Thoracic aorta (tissue), 2 donors: ENCODE measurements at places on chromosomes 1 and 21. TPM values are rescaled to one million over a fixed set of nuclear protein-coding genes. Genes with fewer than 3 reads are reported as not detected.

DNA sequence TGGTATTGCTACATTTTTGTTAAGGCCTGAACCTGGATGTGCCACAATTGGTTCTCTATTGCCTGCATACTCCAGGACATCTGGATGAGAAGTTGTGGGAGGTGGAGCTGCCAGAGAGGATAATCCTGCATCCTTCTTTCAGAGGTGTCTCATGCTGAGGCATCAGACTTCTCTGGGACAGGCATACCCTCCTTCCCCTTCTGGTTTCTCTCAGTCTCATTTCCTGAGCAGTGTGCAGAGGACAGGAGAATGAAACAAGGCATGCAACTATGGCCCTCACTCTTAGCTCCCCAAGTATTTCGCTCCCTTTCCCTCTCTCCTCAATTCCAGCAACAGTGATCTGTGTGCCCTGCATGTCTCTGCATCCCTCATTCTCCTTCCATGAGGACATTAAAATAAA is 7.6 kb upstream of the RGSL1 start:
- DNase-seq: no peak

- no peak for DNase-seq
Observed at GRCh38 chr1:188386666-188387065, 1557.9 kb downstream of the PLA2G4A start.

DNA sequence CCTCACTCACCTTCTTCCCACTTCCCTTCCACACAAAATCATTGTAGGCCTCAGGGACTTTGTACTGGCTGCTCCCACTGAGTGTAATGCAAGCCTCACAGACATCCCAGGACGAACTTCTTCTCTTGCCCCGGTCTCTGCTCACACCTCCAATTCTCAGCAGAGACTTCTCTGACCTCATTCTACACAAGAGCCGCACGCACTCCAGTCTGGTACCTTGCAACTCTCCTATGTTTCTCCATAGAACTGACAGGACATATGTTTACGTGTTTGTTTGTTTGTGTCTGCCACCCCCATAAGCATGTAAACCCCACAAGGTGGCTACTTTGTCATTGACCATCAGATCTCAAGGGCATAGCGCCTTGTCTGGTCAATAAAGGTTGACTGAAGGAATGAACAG is 350.8 kb downstream of the AJAP1 start:
- DNase-seq: no peak

Gene RGS5
- total RNA-seq: 1,210 TPM

DNA sequence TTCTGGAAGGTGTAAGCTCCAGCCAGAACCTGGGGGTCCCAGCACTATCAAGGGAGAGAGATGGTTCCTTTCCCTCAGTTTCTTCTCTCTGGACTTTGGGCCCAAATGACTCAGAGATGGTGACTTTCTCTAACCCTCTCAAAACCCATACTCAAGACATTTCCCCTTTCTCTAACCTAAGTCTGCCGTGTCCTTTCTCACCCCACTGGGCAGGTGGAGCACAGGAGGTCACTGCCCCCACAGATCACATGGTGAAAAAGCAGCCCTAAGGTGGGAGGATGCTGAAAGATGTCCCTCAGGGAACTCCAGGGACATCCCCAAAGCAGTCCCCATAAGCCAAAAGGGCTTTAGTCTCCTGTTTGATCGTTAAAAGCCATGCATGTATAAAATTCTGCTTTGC is 173.7 kb downstream of the HIVEP3 start:
- no peak for DNase-seq

DNA sequence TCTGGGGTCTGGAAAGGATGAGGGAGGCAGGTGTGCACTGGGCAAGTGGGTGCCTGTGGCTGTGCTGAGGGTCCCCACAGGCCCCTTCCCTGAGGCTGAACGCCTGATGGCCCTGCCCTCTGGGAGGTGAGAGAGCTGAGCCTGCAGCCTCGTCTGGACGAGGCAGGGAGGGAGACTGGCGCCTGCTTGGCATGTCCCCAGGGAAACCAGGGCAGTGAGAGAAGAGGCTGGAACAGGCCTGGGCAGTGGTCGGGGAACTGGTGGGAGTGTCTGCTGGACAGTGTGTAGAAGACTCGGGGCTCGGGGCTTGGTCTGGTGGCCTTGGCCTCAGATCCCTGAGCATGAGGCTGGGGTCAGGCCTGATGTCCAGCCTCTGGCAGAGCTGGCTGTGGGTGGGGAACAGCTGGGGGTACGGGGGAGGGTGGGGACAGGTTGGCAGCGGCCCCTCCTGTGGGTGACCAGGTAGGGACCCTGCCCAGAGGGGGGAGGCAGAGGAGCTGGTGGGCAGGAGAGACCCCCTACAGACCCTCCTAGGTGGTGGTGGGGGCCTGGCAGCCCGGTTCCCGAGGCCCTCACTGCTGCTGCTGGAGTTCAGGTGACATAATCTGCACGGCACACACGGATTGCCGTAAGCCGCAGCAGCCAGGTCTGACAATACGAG is 30.8 kb upstream of the PLCH2 start:
- no peak for DNase-seq

Gene SLC35F3
- not detected for total RNA-seq

- DNase-seq: no peak
Observed at GRCh38 chr1:223189903-223190724, 47.1 kb upstream of the TLR5 start.

DNA sequence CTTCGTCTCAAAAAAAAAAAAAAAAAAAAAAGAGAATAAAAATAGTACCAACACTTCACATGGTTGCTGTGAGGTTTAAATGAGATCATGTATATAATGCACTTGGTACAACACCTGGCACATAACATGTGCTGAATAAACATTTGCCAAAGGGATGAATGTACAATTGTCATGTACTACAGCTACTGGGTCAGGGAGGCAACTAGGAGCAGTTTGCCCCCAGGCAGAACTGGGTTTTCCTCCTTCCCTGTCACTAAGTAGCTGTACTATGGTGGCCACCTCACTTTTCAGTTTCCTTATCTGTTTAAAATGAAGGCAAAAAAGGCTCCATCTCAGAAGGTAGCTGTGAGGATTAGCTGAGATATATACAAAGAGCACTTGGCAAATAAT is 11.5 kb downstream of the AK2 start:
- DNase-seq: no peak

- DNase-seq: peak; percentile 19
Observed at GRCh38 chr1:70685300-70686286, 274.5 kb downstream of the CTH start.

DNA sequence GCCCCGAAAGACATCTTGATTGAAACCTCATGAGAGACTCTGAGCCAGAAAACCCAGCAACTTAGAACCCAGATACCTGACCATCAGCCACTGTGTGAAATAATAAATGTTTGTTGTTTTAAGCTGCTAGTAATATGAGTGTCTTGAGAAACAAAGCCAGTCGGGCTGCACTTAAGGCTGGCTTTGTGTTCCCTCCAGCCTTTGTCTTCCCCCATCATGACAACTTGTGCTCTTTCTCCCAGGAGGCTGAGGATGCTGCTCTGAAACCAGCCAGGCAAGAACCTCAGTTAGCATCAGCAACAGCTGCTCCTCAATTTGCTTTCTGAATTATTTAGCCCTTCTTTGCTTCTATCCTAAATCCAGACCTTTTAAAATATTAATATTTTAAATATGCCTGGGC is 78.2 kb downstream of the SLC16A1 start:
- no peak for DNase-seq

- DNase-seq: no peak
Observed at GRCh38 chr1:18481921-18482701, 1.4 kb downstream of the KLHDC7A start.

- no peak for DNase-seq
Observed at GRCh38 chr21:33208534-33208933, 21.2 kb upstream of the IFNAR2 start.

DNA sequence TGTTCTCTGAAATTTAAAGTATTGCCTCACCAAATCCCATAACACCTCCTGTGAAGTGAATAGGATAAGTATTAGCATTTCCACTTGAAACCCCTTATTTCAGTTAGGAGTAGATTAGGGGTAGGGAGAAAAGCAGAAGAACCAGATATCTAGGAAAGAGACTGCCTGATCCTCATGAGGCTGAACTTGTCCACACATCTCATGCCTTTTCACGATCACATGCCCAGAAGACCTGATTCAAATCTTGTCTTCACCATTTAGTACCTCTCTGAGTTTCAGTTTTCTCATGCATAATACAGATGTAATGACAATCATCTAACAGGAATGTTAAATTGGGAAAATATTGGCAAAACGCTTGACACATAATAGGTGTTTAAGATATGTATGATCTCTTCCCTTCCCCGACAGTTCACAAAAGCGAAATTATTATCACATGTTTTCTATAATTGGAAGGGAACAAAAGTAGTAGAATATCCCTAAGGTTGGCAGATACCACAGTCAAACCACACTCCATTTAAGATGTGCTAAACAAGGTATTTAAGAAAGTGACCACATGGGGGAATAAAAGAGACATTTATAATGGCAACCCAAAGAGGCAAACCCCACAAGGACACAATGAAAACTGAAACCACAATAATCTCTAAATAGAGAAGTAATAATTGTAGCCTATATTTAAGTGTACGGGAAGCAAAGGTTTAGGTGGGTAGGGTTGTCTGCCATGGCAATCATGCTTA is 25.2 kb downstream of the GFI1 start:
- DNase-seq: no peak

DNA sequence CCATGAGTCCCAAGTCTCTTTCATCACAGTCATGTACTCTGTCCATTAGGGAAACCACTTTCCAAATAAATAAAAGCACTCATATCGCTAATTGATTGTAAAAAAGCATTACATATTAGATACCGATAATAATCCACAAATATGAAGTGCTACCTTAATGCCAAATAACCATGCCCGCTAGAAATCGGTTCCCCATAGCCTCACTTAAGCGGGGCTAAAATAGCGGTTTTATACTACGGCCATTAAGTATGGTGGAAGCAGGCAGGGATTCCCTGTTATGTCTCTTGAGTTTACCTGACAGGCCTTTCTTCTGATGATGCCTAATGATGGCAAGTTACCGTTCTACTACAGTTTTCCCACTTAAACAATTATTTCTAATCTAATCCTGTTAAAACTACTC is 3.9 kb downstream of the ELK4 start:
- DNase-seq: no peak

DNA sequence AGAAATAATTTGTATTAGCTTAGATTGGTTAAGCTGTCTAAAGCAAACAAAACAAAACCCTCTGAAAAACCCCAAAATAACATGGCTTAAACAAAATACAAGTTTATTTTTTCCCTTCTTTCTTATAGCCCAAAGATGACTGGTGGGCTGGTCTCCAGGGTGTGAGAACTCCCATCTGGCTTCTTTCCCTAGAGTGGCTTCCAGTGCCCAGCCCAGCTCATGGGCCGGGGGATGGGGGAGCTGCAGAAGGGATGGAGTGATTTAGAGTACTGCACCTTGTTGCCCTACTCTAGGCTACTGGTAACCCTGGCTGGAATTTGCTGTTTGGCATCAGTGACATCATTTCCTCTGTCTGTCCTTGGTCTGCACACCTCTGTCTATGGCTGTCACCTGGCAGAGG is 223.0 kb downstream of the PBX1 start:
- no peak for DNase-seq

GRCh38 chr1:166671627-166672026 is 167.6 kb upstream of the POGK start:
- DNase-seq: no peak

GRCh38 chr1:190353538-190354101 is 124.0 kb downstream of the BRINP3 start:
- no peak for DNase-seq

Gene RHD
- total RNA-seq: not detected

GRCh38 chr1:51284487-51284954 is 45.8 kb downstream of the TTC39A start:
- no peak for DNase-seq

DNA sequence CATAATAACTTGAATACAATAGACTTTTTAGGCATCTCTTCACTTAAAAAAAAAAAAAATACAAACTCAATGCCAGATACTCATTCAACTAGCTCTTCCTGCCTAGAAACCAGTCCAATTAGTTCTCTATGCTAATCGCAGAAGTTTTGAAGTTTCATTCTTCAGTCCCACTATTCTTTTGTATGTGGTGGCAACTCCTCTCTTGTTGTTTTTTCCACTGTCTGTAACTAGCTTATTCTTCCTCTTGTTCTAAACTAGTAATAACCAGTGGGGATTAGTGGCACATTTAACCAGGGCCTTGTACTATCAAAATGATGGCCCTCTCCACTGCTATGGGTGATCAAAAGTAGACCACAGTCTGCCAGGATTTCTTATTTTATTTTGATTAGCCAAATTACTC is 52.5 kb downstream of the SELENOF start:
- DNase-seq: no peak

GRCh38 chr1:209756615-209757445 is 977 bp downstream of the TRAF3IP3 start:
- DNase-seq: no peak

Gene PTPRU
- 28.7 TPM for total RNA-seq

GRCh38 chr1:87061742-87062156 is 147.3 kb downstream of the HS2ST1 start:
- no peak for DNase-seq

Gene GTF2B
- total RNA-seq: 27.4 TPM

- no peak for DNase-seq
Observed at GRCh38 chr1:107940017-107940577, 24.9 kb downstream of the VAV3 start.

GRCh38 chr21:32367158-32367557 is 25.7 kb downstream of the URB1 start:
- DNase-seq: no peak

- DNase-seq: no peak
Observed at GRCh38 chr1:188476606-188477005, 1647.9 kb downstream of the PLA2G4A start.

DNA sequence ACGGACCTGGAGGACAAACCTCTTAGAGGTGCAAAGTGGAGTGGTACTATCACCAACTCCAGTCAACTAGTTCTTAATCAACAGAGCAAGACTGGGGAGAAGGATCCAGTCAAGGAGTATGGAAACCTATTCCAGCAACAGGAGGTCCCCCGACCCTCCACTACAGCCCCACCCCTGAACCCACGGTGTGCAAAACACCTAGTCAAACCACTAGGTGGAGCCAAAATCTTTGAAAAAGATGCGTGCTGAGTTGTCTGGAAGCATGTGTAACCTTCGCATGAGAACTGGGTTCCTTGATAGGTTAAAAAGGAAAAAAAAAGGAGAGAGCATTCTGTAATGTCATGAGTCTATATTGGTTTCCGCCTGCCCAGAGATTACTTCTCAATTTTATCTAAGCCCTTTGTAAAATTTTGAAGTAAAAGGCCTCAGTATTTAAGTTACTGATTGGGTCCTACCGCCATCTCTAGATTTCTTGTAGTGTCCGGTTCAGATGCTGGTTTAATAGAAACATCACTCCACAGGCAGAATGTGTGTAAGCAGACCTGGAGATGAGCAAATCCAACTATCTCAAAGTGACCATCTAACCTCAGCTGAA is 81.9 kb upstream of the HAO2 start:
- no peak for DNase-seq

Gene NR1I3
- not detected for total RNA-seq

DNA sequence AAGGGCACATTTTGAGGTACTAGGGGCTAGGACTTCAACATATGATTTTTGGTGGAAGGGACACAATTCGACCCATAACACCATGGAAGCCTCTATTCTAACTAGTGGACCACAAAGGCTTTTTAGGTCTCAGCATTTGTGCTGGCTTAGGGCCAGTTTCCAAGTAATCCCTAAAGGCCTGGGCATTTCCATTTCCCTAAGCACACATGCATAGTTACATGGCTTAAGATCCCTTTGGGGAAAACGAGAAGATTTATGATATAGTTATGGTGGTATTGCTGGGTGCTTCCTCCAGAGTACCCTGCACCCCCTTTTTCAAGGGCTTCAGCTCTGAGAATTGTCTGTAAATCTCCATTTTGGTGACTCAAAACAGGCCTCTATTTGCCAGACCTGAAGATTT is 28.2 kb upstream of the TMEM54 start:
- DNase-seq: no peak

GRCh38 chr1:197029749-197030148 is 37.3 kb downstream of the F13B start:
- DNase-seq: no peak

Gene C1orf167
- 4.2 TPM for total RNA-seq
